ENCODE measurements at places on chromosomes 11 and 22.

DNA sequence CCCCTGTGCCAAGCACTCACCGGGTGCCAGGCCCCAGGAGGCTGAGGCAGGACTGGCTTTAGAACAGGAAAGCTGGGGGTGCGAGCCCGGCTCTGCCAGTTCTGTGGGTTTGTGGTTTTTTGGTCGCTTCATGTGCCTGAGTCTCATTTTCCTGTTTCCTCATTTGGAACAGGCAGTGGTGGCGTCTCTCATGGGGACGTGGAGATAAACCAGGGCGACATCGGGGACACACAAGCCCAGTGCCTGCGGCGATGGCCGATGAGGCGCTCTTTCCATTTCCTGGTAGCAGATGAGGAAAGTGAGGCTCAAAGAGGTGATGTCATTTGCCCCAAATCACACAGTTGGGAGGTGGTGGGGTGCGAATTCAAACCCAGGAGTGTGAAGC is 20.8 kb upstream of the CHKA start:
- DNase-seq, result no peak

DNA sequence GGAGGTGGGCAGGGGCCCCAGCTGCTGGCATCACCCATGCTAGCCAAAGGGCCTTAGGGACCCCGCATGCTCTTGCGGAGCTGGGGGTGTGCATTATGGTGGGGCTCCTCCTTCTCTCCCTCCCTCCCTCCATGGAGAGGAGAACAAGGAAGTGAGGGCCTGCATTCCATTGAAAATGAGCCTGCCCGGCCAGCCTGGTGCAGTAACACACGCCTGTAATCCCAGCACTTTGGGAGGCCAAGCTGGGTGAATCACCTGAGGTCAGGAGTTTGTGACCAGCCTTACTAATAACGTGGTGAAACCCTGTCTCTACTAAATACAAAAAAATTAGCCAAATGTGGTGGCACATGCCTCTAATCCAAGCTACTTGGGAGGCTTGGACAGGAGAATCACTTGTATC is 22.4 kb downstream of the SNAP29 start:
- no peak for DNase-seq

DNA sequence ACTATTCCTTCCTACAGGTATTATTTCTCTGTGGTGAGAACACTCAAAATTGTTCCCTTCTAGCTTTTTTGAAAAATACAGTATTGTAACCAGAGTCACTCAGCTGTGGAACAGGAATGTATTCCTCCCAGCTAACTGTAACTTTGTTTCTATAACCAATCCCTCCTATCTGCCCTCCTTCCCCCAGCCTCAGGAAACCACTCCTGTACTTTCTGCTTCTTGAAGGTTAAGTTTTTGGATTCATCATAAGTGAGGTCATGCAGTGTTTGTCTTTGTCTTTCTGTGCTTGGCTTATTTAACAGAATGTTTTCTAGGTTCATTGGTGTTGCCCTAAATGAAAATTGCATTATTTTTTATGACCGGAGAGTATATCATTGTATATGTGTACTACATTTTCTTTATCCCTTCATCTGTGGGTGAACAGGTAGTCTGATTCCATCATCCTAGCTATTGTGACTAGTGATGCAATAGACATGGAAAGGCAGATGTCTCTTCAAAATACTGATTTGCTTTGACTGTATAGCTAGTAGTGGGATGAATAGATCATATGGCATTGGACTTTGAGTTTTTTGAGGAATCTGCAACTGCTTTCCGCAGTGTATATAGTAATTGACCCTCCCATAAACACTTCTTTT is 112.9 kb upstream of the GRK3 start:
- DNase-seq, result no peak

DNA sequence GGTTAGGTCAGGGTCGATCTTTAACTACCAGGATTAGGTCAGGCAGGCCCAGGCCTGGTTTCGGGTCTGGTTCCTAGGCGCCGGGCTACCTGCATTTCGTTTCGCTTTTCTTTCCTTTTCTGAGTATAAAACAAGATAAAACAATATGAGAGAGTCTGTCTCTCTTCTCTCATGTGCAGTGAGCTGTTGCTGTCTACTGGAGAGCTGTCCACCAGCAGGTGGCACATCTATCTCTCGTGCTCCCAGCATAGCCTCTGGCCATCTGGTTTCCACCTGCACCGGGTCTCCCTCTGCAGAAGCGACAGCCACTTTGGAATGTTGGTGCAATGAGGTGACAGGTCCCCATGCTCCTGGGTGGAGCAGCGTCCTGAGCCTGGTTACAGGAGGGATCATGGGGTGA is 27.6 kb downstream of the RIBC2 start:
- DNase-seq, result no peak

- DNase-seq, result no peak
Observed at GRCh38 chr22:22761606-22761962, 117.2 kb downstream of the GGTLC2 start.

All from mesothelial cell of epicardium (in vitro differentiated cells).